ENCODE measurements at places on chromosomes 12 and 14.

GRCh38 chr12:41073633-41074472 lies 114.3 kb upstream of the PDZRN4 start:
- no peak for DNase-seq

DNA sequence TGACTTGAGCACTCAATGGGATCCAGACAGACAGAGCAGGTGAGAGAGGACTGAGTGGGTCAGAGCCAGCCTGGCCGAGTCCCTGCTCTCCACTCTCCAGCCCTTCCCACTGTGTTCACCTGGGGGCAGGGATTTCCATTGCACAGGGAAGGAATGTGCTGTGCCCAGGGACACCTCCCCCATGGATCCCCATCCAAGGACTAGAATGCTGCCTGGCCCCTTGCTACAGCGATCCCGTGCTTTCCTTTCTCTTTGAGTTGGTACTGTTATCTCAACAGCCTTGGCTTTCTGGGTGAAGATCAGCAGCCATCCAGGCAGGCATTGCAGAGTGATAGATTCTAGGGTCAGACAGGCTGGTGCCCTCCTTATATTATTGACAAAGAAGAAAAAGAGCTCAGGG lies 60.3 kb upstream of the DLK1 start:
- no peak for DNase-seq

GRCh38 chr14:95609398-95609990 lies 74.6 kb downstream of the GLRX5 start:
- no peak for DNase-seq

- no peak for DNase-seq
These were observed 7.0 kb upstream of the VRK1 start for GRCh38 chr14:96790186-96790585.

- no peak for DNase-seq
These were observed 96.6 kb downstream of the NCOR2 start for GRCh38 chr12:124470806-124471205.

DNA sequence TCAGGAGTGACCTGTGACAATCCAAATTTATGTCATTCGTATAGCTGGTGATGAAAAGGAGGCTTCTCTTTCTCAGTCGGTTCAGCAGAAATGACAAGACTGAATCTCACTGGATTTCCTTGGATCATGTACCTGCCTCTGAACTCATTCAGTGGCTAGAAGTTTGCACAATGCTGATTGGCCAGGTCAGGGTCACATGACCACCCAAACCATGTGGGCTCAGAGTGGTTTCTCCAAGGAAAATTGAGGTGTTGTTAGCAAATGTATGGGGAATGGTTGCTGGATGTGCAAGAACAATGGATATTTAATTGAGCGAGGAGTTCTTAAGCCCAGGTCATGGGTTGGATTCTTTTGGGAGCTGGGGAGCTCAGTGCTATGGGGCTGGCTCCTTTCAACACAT lies 227.5 kb downstream of the AACS start:
- DNase-seq, result no peak

DNA sequence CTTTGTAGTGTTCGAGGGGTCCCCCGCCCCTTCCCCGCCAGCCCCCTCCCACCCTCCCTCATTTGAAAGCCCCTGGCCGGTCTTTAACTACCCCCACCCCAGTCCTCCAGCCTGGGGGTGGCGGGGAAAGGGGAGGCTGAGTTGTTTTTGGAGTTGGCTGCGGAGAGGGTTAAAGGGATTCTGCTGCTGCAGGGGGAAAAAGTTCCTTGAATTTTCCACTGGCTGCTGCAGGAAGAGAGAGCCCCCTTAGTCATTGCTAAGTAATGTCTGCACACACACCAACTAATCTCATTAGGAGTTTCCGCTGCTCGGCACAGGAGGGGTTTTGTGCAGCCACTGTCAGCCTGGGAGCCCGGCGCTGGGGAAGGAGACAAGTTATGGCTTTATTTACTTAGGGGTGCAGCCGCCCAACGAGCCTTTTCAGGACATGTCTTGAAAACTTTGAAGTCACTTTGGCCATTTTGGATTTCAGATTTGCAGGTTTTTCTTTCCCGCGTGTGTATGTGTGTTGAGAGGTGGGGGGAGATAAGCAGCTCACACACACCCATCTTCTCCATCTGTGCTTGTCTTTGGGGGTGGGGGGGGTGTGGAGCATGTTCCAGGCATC lies 1.8 kb downstream of the ELK3 start:
- no peak for DNase-seq

- DNase-seq, result no peak
These were observed 23.3 kb upstream of the AMIGO2 start for GRCh38 chr12:47102845-47103651.

- no peak for DNase-seq
These were observed 104.9 kb upstream of the SOX5 start for GRCh38 chr12:24054416-24054815.

All from stimulated activated CD8-positive, alpha-beta memory T cell treated with anti-CD3 and anti-CD28 coated beads, Interleukin-4, amount 100 ng/mL, for 1 hour (primary cell).